ENCODE measurements at places on chromosomes 7 and 10. TPM values are rescaled to one million over a fixed set of nuclear protein-coding genes. Genes with fewer than 3 reads are reported as not detected.
A peak's percentile ranks its signal among the peaks of the same experiment; 100 is the strongest.

GRCh38 chr10:117677890-117678500 is 135.4 kb downstream of the EMX2 start:
- H3K4me3 ChIP-seq = no peak overlapping the region
- H3K4me1 ChIP-seq = no peaks in the 10 kb centered on the region
- H3K36me3 ChIP-seq = no peaks in the 10 kb centered on the region
- no peaks in the 10 kb centered on the region for H3K27me3 ChIP-seq
- H3K27ac ChIP-seq = no peak overlapping the region

The PRSS2 gene
- 12.0 TPM for total RNA-seq

The SORCS3 gene
- total RNA-seq = not detected

GRCh38 chr10:89633484-89633883 is 11.6 kb downstream of the PANK1 start:
- no peak overlapping the region for H3K27ac ChIP-seq
- DNase-seq = no peak
- H3K36me3 ChIP-seq = no peaks in the 10 kb centered on the region
- no peaks in the 10 kb centered on the region for H3K27me3 ChIP-seq

- H3K36me3 ChIP-seq = no peaks in the 10 kb centered on the region
- H3K4me1 ChIP-seq = no peaks in the 10 kb centered on the region
- no peak for DNase-seq
- no peak overlapping the region for H3K4me3 ChIP-seq
- H3K27me3 ChIP-seq = peaks cover 2% of the 10 kb centered on the region
Observed at GRCh38 chr7:14786314-14786895, 116.1 kb downstream of the DGKB start.

GRCh38 chr10:126252884-126253610 is 135.2 kb downstream of the ADAM12 start:
- H3K36me3 ChIP-seq = no peaks in the 10 kb centered on the region
- no peak overlapping the region for H3K27ac ChIP-seq
- no peaks in the 10 kb centered on the region for H3K27me3 ChIP-seq
- no peaks in the 10 kb centered on the region for H3K4me1 ChIP-seq

The NAT16 gene
- total RNA-seq = not detected

- H3K4me3 ChIP-seq = peak overlapping the region; percentile 48
- H3K27ac ChIP-seq = peak overlapping the region; percentile 97
- H3K36me3 ChIP-seq = no peaks in the 10 kb centered on the region
- no peaks in the 10 kb centered on the region for H3K27me3 ChIP-seq
Observed at GRCh38 chr7:133053321-133053891, 28.5 kb downstream of the CHCHD3 start.

GRCh38 chr10:113965077-113965476 is 78.6 kb upstream of the ADRB1 start:
- DNase-seq = no peak
- no peak overlapping the region for H3K27ac ChIP-seq
- H3K27me3 ChIP-seq = no peaks in the 10 kb centered on the region

The AOC1 gene
- total RNA-seq = 0.72 TPM

- H3K27ac ChIP-seq = no peak overlapping the region
- DNase-seq = peak; percentile 35
Observed at GRCh38 chr10:79404690-79405131, 40.7 kb downstream of the ZCCHC24 start.

DNA sequence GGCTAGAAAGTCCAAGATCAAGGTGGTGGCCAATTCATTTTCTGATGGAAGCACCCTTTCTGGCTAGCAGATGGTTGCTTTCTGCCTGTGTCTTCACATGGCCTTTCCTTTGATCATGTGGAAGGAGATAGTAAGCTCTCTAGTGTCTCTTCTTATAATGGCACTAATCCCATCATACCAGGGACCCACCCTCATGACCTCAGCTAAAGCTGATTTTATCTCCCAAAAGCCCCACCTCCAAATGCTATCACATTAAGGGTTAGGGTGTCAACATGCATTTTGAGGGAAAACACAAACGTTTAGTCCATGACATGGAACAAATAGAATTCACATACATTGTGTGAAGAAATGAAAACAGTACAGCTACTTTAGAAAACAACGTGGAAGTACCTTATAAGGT is 100.0 kb downstream of the VPS50 start:
- DNase-seq = no peak
- H3K4me3 ChIP-seq = no peak overlapping the region
- no peaks in the 10 kb centered on the region for H3K4me1 ChIP-seq
- H3K36me3 ChIP-seq = no peaks in the 10 kb centered on the region
- no peaks in the 10 kb centered on the region for H3K27me3 ChIP-seq

DNA sequence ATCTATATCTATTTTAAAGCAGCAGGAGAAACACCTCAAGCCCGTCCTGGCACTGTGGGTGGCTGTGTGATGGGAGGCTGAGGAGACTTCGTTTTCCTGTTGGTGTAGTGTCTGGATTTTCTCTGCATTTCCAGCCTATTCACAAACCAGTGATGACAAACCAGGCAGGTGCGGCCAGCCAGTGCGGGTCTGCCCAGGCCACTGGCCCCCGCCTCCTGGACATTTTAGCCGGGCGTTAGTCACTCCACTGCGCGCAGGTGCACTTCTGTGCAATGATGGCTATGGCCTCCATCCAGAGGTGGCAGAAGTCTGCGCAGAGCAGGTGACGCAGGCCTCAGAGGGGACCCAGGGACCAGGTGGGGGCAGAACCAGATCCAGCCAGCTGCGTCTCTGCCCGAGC is 64.9 kb upstream of the PITRM1 start:
- no peak for DNase-seq
- no peaks in the 10 kb centered on the region for H3K36me3 ChIP-seq
- H3K27ac ChIP-seq = no peak overlapping the region
- no peak overlapping the region for H3K4me3 ChIP-seq

GRCh38 chr7:27186668-27187474 is 1.8 kb upstream of the HOXA11 start:
- no peak overlapping the region for H3K27ac ChIP-seq
- no peaks in the 10 kb centered on the region for H3K36me3 ChIP-seq
- no peaks in the 10 kb centered on the region for H3K4me1 ChIP-seq
- DNase-seq = no peak
- H3K4me3 ChIP-seq = no peak overlapping the region

The POP7 gene
- total RNA-seq = 16.4 TPM

DNA sequence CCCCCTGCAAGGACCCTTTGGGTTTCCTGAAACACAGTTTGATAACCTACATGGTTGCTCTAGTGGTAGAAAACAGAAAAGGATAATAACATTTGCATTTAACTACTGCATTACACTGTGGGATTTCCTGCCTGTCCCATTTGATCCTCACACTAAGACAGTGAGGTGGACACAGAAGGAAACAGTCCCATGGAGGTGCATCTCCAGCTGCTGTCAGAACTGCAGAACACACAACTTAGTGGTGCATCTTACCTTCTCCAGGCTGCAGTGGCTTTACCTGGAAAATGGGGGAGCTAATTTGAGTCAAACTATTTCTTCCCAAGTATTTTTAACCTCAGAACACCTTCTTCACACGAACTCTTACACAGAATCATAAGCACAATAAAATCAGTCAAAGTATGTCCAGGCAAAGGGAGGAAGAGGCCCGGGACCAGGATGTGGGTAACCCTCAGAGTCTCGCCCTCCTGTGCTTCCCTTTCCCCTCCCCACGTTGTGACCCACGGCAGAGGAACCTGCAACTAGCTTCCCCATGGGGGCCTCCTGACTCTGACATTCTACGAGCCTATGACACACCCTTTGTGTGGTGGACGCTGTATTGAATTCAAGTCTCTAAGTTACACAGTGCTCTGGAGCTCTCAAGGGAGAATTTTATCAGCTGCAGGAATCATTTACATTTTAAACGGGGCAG is 33.7 kb downstream of the SCRN1 start:
- H3K27me3 ChIP-seq = no peaks in the 10 kb centered on the region
- H3K4me1 ChIP-seq = peaks cover 2% of the 10 kb centered on the region
- DNase-seq = no peak
- no peak overlapping the region for H3K4me3 ChIP-seq

The NPY4R gene
- not detected for total RNA-seq

GRCh38 chr7:100271716-100272537 is 35.6 kb upstream of the SPDYE3 start:
- H3K27me3 ChIP-seq = no peaks in the 10 kb centered on the region
- DNase-seq = peak; percentile 99
- no peaks in the 10 kb centered on the region for H3K36me3 ChIP-seq
- no peaks in the 10 kb centered on the region for H3K4me1 ChIP-seq
- peak overlapping the region; percentile 58 for H3K4me3 ChIP-seq

The GRB10 gene
- 106 TPM for total RNA-seq

- DNase-seq = no peak
- no peak overlapping the region for H3K27ac ChIP-seq
- H3K27me3 ChIP-seq = no peaks in the 10 kb centered on the region
- H3K4me1 ChIP-seq = no peaks in the 10 kb centered on the region
Observed at GRCh38 chr10:109183366-109183765, 739.9 kb downstream of the XPNPEP1 start.

The CLDN4 gene
- 0.84 TPM for total RNA-seq

GRCh38 chr7:155227788-155228458 is 69.8 kb upstream of the INSIG1 start:
- DNase-seq = no peak
- no peaks in the 10 kb centered on the region for H3K36me3 ChIP-seq
- no peak overlapping the region for H3K4me3 ChIP-seq

GRCh38 chr10:83555264-83555663 is 584.0 kb upstream of the GHITM start:
- no peak for DNase-seq
- no peaks in the 10 kb centered on the region for H3K4me1 ChIP-seq
- no peak overlapping the region for H3K27ac ChIP-seq
- H3K36me3 ChIP-seq = no peaks in the 10 kb centered on the region
- no peak overlapping the region for H3K4me3 ChIP-seq
- H3K27me3 ChIP-seq = no peaks in the 10 kb centered on the region

DNA sequence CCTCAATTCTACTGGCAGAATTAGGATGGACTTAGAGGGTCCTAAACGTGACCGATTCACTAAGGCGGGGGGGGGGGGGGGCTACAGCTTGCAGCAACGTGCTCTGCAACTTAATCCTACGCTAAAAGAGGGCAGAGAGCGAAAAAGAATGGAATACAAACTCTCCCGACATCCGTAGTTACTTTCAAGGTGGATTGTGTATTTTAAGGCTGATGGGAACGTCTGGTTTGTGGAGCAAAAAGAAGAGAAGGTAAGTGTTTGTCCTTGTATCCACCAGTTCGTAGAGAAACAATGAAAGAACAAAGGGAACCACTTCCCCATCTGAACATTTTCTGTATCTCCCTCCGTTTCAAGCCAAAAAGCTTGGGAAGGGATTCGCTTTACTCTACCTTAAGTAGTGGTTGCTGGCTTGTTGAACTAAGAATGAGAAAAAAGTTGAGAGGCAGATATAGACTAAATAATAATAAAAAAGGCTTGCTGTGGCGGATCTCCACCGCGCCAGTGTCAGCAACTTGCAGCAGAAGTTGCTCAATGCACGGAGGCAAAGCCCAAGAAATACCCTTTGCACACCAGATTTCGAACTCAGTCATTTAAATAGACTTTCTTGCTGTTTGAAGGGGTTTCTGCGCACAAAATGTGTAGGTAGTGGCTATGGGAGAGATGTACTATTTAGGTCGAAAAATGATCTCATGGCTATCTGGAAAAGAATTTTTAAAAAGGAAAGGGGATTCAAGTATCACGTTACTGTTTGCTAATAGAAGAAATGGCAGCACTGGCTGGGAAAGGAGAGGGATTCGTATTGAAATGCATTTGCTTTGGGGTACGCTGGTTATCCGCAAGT is 736 bp downstream of the SKIDA1 start:
- no peaks in the 10 kb centered on the region for H3K27me3 ChIP-seq
- H3K4me1 ChIP-seq = no peaks in the 10 kb centered on the region
- no peak for DNase-seq

GRCh38 chr10:128158021-128158795 is 32.0 kb upstream of the MKI67 start:
- no peaks in the 10 kb centered on the region for H3K4me1 ChIP-seq
- no peak for DNase-seq
- no peaks in the 10 kb centered on the region for H3K27me3 ChIP-seq
- H3K4me3 ChIP-seq = no peak overlapping the region
- H3K27ac ChIP-seq = no peak overlapping the region

The BLNK gene
- total RNA-seq = 20.2 TPM

- no peak overlapping the region for H3K4me3 ChIP-seq
- H3K36me3 ChIP-seq = no peaks in the 10 kb centered on the region
- no peaks in the 10 kb centered on the region for H3K4me1 ChIP-seq
- H3K27ac ChIP-seq = no peak overlapping the region
- H3K27me3 ChIP-seq = no peaks in the 10 kb centered on the region
Observed at GRCh38 chr7:143285806-143286521, 1.2 kb downstream of the TMEM139 start.

The GRID2IP gene
- 0.39 TPM for total RNA-seq

DNA sequence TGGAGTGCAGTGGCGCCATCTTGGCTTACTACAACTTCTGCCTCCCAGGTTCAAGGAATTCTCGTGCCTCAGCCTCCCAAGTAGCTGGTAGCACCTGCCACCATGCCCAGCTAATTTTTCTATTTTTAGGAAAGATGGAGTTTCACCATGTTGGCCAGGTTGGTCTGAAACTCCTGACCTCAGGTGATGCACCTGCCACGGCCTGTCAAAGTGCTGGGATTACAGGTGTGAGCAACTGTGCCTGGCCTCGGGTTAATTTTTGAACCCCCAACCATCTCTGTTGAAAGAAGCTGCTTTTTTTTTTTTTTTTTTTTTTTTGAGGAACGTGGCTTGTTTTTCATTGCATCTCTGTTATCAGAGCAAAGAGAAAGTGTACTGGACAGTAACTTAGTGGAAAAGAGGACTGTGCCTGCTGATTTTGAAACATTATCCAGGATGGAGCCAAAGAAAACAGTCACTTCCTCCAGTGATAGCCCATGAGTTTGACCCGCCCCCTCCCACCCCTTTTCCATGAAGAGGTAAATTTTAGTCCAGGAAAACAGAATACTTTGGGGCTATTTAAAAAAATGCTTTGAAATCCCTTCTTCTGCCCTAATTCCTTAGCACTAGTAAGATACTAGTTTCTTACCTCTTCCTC is 38.3 kb downstream of the WBP1L start:
- peak overlapping the region; percentile 96 for H3K27ac ChIP-seq
- H3K4me3 ChIP-seq = no peak overlapping the region
- peaks cover 7% of the 10 kb centered on the region for H3K4me1 ChIP-seq
- H3K36me3 ChIP-seq = no peaks in the 10 kb centered on the region
- DNase-seq = no peak
- H3K27me3 ChIP-seq = no peaks in the 10 kb centered on the region

DNA sequence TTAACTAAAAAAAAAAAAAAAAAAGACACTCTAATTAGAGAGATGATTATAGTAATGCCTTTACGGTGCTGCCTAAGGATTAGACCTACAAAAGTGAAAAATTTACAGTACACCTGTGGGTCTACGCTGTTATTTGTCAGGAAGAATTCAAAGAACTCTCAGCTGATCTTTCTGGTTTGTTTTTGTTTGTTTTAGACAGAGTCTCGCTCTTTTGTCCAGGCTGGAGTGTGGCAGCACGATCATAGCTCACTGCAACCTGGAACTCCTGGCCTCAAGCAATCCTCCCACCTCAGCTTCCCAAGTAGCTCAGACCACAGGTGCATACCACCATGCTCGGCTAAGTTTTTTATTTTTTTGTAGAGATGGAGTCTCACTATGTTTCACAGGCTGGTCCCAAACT is 28.3 kb upstream of the FOXK1 start:
- H3K4me1 ChIP-seq = no peaks in the 10 kb centered on the region
- H3K27me3 ChIP-seq = no peaks in the 10 kb centered on the region
- H3K4me3 ChIP-seq = no peak overlapping the region

The DNAJB12 gene
- 34.7 TPM for total RNA-seq

The TMEM229A gene
- total RNA-seq = not detected

The NANOS1 gene
- 1.9 TPM for total RNA-seq

The LIPA gene
- total RNA-seq = 83.3 TPM

Data from aorta (tissue), 5 donors.